NCI-H345 (cell line): ENCODE measurements at places on chromosomes 2 and 18.

- DNase-seq: no peak
These were observed 110.5 kb downstream of the GATA6 start for GRCh38 chr18:22279741-22280452.

DNA sequence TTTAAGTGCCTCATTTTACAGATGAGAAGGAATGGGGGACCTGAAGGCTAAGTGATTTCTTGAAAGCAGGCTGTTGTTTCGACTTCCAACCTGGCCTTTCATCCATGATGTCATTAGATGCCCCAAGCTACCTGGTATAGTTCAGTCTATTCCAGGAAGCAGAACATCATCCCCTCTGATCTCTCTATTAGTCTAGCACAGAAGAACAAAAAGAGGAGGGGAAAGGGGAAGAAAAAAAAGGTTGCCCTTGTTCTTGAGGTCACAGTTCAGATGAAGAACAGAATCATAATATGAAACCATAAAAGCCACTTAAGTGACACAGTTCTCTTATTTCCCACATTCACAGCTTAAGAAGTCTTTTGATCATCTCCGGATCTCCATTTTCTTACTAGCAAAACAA, 386.2 kb upstream of the HNRNPA3 start:
- DNase-seq: no peak

DNA sequence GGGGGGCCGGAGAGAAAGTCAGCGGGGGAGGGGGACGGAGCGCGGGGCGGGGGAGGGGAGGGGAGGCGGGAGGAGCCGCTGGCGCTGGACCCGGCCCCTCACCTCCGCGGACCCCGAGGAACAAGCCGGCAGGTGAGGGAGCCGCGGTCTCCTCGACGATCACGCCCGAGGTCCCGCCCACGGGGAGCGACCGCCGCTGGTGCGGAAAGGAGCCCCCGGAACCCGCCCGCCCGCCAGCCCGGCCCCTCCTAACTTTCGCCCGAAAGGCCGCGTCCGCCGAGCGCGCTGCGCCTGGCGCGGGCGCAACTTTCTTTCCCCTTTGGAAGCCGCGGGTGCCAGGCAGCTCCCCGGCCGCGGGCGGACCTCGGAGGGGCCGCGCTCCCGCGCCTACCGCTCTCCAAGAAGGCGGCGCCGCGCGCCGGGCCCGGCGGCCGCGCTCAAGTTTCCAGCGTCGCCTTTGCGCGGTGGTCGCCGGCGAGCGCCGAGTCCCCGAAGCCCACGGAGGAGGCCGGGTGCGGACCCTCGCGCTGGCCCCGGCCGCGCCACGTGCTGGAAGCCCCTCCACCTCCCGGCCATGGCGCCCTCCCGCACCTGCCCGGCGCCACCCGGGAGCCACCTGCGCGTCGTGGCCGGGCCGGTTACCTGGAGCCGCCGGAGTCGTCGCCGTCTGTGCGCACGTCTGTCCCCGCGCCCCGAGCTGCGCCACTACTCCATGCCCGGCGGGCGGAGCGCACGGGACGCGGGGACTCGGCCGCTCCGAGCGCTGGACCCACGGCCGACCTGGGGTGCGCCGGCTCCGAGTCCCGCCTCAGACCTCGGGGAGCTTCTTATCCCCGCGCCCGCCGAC, at the start of gene ALKAL2:
Gene ALKAL2 (minus strand): TSS at position 181 of the 847 bp plus-strand sequence. CDS start 256 bp downstream, outside the sequence.
- DNase-seq: peak; percentile 17

DNA sequence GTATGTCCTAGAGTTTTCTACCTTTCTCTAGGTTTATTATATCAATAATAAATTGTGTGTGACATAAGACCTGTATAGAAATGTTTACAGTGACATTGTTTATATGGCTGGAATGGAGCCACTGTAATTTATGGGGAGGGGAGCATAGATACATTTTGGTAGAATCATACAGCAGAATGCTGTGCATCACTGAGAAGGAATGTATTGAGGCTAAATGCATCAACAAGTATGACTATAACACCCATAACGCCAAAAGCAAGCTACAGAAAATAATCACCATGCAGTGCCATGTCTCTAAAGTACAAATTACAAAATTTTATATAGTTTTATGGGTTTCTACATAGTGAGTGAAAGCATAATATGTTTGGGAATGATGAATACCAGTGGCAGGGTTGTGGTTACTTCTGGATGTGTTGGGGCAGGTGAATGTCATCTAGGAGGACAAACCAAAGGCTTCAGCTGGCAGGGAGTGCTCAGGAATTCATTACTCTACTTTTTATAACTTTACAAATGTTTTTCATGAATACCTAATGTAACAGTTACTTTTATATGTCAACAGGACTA, 226.0 kb upstream of the NETO1 start:
- no peak for DNase-seq

DNA sequence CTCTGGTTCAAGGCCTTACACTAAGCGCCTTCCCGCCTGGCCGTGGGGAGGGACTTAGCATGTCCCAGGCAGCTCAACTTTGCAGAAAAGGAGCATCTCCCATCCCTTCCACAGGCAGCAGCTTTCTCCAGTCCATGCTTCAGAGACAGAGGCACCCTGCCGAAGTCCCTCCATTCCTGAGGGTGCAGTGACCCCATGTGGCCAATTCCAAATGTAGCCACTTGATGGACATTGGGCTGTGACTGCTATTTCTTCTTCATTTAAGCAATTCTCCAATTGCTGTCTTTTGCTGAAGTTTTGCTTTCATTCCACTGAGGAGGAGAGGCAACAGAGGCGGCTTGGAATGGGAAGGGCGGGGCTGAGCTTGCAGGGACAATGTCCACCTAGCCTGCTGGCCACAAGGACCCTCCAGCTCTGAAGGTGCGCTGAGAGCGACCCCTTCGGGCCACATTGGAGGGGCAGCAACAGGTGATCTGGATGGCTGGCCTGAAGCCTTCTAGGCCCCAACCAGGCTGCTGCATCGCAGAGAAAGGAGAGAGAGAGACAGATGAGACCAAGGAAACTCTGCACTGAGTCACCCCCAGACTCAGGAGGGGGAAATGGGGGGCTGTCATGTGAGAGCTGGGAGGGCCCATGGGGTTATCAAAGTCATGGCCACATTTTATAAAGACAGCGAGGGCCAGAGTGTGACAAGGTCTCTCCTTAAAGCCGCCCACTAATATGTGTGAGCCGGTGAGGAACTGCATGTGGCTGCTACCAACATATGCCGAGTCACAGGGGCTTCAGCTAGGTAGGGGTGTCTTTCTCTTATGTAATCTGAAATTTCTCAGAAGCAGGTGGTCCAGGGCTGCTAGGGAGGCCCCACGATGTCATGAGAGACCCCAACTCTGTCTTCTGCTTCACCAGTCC, 61.3 kb downstream of the LONRF2 start:
- DNase-seq: peak; percentile 71

GRCh38 chr2:188078534-188078933, 213.1 kb upstream of the GULP1 start:
- peak; percentile 80 for DNase-seq

DNA sequence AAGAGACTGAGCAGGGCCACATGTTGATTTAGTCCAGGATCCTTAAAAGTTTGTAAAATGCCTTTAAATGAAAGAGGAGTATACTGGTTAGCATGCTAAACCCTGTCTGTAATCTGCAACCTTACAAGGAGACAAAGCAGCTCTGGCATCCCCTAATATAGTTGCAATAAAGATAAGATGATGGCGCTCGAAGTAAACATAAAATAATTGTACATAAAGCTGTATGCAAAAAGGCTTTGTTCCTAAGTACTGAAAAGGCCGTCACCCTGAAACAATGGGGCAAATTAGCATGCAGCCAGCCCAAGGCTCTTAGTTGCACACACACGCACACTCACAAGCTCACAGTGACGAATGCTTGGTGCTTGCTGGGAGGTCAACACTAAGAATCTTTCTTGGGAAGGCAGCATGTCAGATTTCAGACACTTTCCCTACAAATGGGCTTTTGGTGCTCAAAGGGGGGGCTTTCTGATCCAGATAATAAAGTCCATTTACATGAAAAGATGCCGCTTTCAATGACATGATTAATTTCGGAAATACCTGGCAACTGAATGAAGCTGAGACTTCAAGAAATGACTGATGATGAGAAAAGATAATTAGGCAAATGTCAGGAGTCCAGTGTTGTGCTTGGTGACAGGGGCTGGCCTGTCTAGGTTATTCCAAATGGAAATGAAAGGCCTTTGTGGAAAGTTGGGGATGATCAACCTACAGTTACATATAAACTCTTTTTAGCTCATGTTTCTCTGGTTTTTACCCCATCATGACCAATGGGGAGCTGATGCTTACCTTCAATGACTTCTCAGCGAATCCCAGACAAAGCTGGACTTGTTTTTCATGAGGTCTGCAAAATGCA, 370.3 kb downstream of the MEIS1 start:
- no peak for DNase-seq

GRCh38 chr2:205898744-205899143, 187.2 kb downstream of the INO80D start:
- DNase-seq: no peak

GRCh38 chr2:137220438-137220993, 455.2 kb downstream of the THSD7B start:
- no peak for DNase-seq

- no peak for DNase-seq
These were observed 76.0 kb downstream of the TNS1 start for GRCh38 chr2:217926801-217927200.

- no peak for DNase-seq
These were observed 8.0 kb upstream of the ITGB6 start for GRCh38 chr2:160207804-160208654.

- no peak for DNase-seq
These were observed 11.8 kb downstream of the NDUFA10 start for GRCh38 chr2:240013343-240013742.

GRCh38 chr2:235639428-235639773, 145.6 kb downstream of the AGAP1 start:
- no peak for DNase-seq

DNA sequence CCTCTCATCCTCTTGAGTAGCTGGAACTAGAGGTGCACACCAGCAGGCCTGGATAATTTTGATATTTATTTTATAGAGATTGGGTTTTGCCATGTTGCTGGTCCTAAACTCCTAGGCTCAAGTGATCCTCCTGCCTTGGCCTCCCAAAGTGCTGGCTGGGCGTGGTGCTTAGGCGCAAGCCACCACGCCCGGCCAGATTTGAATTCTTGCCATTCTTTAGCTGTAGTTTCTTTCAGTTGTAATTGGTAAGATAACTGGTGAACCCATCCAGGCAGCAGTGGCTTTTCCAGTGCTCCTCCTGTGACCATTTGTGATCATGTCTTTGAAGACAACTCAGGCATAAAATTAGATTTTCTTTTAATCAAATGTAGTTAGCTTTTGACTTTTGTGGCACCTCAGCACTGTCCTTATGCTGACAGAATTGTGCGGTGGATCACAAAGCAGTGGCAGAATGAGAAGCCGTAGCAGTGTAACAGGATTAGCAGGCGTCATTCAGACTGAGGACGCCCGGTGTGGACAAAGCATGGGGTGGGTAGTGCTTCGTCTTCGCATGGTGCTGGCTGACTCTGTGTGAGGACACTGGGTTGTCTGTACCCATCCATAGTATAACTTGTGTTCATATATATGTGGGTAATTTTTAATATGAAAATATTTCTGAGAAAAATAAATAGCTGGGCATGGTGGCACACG, 30.0 kb upstream of the TOGARAM2 start:
- DNase-seq: no peak

DNA sequence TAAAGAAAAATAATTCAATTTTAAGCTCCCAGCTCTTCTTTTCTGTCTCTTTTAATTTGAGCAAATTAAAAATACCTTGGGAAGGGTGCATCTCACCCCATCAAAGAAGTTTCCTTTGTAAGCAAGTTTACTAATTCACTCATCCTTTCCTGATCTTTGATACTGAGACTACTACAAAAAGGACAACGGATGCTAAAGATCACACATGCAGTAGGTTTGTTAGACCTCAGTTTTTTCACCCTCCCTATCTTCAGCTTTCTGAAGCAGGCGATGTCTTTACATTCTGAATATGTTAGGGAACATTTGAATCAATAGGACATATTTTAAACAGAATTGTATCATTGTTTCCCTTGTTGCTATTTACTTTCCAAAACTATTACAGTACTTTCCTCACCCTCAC, 6.0 kb upstream of the HNRNPLL start:
- no peak for DNase-seq
